ENCODE measurements at places on chromosomes 11 and 22.

- no peak for DNase-seq
These were observed 2.5 kb downstream of the GNG3 start for GRCh38 chr11:62710001-62710345.

GRCh38 chr11:25766332-25767015, 565.5 kb upstream of the ANO3 start:
- DNase-seq, result no peak

- no peak for DNase-seq
These were observed 88.4 kb downstream of the CTTN start for GRCh38 chr11:70486731-70487130.

GRCh38 chr11:73907191-73907590, 30.4 kb downstream of the PAAF1 start:
- DNase-seq, result no peak

- no peak for DNase-seq
These were observed 8.1 kb downstream of the RRM1 start for GRCh38 chr11:4102711-4103110.

DNA sequence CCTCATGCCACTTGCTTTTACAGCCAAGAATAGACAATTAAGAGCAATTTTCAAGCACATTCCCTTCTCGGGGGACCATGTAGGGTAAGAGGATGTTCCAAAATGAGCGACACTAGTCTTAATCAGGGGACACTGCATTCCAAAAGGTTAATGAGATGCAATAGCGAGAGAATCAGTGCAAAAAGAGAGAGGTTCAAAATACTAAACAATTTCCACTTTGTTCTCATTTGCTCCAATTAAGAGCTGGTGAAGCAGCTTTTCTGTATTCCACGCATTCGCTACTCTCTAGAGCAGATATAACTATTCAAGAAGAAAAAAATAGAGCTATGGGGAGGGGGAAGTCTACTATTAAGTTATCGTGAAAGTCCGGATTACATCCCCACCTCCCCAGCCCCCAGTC, 811 bp downstream of the LRRC4C start:
- no peak for DNase-seq
